ENCODE measurements at places on chromosomes 4 and X. TPM values are rescaled to one million over a fixed set of nuclear protein-coding genes. Genes with fewer than 3 reads are reported as not detected.

- DNase-seq = no peak
Observed at GRCh38 chr4:113385281-113385899, 335.9 kb downstream of the ANK2 start.

- no peak for DNase-seq
Observed at GRCh38 chr4:146329050-146329716, 114.8 kb downstream of the REELD1 start.

GRCh38 chr4:51843309-51844152 lies 578 bp downstream of the DCUN1D4 start:
- no peak for DNase-seq

- DNase-seq = no peak
Observed at GRCh38 chrX:26649534-26649933, 433.6 kb downstream of the MAGEB5 start.

DNA sequence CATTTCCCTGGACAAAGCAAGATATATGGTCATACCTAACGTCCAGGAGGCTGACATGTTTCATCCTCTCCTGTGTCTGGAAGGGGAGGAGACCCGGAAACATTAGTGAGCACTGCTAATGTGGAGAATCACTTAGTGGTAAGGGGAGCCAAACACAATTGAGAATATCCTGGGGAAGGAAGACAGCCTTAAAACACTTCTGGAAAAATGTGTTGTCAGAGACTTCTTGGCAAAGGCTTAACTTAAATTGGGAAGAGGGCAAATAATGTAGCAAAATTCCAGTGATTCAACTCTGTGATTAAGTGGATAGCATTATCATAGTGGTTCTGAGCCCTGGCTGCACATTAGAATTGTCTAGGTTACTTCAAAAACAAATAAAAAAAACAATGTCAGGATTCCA lies 39.5 kb downstream of the SPARCL1 start:
- DNase-seq = no peak

- no peak for DNase-seq
Observed at GRCh38 chrX:66751136-66751782, 112.4 kb upstream of the EDA2R start.

DNA sequence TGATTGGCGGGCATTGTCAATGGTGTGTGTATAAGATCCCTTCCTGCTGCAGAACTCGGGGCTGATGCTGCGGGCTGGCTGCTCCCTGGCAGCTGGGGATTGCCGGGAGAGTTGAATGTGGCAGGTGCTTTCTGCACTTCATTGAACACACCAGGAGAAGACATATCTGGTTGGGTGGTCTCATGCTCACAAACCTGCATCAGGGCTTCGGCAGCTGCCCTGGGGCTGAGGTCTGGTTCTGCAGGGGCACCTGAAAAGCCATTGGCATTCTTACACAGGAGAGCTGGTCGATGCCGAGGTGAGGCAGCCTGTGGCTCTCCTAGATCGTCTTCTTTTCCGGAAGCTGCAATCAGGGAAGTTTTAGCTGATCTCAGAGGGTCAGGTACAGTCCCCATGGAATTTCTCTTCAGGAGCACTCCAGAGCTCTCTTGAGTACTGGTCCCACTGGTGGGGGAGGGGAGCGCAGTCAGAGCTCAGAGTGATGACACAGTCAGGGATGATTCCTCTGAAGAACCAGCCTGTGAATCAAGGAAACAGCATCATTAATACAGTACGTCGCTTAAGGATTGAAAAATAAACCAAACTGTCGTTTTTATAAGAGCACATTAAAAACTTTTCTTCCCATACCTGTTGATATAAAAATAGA lies 57.8 kb downstream of the GPRIN3 start:
- DNase-seq = no peak

Gene ZFP42
- total RNA-seq = not detected

Gene IRS4
- total RNA-seq = not detected

Gene MAOA
- 0.19 TPM for total RNA-seq

Data from activated naive CD8-positive, alpha-beta T cell treated with anti-CD3 and anti-CD28 coated beads, Interleukin-2, amount 10 ng/mL, durations not matched to agents 7 days and 5 days (primary cell).